NCI-H1930 (cell line): ENCODE measurements at places on chromosomes 7 and 10.

DNA sequence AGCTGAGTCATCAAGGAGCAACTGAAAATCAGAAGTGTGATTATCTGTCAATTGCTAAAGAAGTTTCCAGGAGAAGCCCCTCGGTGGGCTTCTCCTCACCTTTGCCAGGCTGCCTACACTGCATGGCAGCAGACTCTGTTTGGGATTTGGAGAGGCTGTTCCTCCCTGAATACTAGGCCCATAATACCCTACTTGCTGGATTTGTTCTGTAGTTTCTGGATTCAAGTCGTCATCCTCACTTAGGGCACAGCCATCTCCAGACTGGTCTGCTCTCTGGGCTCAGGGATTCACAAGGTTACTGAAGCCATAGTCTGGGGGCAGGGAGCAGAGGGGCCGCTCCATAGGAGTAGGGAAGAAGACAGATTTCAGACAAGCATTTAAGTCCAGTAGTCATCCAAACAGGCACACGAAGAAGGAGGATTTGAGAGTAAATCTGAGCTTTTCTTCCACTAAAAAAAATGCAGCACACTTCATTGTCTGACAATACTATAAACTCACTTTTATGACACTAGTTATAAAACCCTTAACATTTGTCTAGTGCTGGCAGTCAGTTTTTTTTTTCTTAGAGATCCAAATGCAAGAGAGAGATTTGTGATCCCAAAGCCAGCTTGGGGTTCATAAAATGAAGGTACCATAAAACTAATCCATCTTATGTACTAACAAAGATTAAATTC, 723.3 kb downstream of the GRID1 start:
- no peak for DNase-seq

DNA sequence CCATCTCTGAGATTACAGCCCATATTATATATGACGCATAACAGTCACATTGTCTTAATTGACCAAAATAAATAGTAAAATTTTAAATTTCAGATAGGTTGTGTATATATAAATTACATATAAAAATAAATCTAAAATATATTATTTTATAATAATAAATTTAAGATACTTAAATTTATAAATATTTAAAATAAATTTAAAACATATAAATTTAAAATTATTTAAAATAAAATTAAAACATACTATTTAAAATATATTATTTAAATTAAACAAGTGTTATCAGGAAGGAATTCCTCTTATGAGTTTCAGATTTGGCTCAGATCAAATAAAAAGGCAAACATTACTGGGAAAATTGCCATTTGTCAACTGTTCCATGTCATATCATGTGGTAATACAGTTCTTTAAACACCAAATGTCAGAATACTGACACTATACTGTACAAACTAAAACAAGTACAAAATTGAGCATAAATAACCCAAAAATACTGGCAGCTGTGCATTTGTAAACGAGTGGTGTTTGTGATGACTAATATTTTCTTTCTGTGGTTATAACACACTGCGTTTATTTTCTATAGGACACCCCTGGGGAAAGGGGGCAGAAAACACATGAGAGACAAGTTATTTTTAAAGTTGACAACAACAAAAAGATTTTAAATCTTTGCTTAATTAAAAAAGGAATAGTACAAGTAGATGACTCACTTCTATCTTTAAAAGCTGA, 71.3 kb upstream of the DGKB start:
- DNase-seq = no peak

- DNase-seq = no peak
These were observed 44.1 kb upstream of the ZNRF2 start for GRCh38 chr7:30240106-30240800.

DNA sequence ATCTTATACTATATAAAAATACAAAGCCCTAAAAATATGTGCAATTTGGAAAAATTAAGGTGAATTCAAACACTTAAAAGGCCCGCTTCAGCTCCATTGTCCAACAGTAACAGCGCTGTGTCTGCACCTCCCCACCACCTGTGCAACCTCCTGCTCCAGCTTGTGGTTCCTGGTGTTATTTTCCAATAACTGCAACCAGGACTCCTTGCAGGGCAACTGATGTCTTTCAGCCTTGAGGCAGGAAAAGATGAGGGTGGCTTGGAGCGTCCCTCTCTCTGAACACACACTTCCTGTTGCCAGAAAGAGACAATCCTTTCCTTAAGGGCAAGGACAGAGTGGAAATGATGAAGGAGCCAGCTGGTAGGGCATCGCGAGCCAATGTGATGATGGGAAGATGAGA, 336.0 kb downstream of the GLRX3 start:
- DNase-seq = no peak

GRCh38 chr7:148699782-148700629, 1.3 kb downstream of the CUL1 start:
- no peak for DNase-seq

DNA sequence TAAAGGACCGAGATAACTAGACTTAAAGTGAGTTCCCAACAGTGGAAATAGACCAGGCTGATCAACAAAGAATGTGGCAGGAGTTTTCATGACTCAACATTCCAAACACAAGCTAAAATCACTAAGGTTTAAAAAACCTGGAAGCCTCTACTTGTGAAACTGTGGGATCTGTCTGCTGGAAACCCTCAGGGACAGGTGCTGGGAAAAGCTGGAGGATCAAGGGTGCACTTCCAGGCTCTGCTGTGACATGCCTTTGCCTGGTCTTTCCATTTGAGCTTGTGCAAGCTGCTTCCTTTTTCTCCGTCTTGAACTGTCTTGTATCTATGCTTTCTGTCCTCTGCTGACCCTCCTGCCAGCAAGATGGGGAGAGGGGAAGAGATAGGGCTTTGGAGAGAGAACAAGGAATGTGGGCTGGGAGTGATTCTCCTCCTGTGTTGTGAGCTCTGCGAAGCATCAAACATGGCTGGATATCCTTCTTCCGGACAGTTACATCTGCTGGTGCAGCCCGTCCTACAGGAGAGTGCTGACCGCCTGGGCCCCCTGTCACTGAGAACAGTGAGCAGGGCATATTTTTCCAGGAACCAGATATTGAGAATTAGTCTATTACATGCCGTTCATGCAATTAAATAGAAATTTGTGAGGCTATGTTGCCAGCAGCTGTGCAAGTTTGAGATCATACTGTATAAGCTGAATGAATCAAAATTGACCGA, 25.5 kb downstream of the ARHGAP22 start:
- DNase-seq = no peak

DNA sequence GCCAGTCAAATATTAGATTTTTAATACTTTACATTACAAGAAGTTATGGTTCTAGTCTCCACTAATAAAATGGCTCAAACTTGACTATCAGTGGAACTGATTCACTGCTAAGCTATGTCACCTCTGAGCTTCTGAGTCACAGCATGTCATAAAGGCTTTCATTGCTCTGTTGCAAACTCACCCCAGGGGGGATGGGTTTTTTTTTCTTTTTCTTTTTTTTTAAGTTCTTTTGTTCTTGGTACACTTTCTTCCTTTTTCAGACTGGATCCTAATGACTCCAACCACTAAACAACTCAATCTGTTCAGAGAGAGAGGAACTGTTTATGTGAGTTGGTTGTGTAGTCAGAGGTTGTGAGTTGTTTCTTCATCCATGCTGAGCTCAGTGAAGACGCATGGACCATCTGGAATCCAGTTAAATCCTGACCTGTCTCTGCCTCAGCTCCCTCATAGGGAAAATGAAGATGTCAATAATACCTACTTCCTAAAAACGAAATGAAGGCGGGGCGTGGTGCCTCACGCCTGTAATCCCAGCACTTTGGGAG, 11.0 kb downstream of the MYOF start:
- no peak for DNase-seq

DNA sequence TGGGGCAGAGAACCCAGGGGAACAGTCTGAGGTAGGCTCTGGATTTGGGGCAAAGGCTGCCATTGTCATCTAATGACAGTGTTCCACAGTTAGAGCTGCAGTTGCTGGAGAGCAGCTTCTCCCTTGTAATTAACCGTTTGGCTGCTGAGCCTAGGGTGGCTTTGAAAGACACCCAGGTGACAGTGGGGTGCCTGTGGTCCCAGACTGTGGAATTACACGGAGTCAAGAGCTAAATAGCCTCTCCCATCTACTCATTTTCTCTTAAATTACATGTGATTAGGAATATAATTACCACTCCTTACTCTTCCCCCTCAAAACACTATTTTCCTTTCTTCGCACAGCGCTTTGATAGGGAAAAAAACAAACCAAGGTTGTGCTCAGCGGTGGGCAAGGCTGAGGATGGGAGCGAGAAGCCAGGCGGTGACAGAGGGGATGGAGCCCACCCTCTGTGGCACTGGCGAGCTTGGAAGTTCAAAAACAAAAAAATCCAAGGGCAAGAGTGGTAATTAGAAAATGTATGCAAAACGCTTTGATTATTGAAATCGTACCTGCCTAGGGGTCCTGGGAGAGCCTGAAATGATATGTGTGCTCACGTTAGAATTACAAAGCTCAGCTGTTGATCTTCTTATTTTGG, 44.1 kb downstream of the BAMBI start:
- DNase-seq = no peak

DNA sequence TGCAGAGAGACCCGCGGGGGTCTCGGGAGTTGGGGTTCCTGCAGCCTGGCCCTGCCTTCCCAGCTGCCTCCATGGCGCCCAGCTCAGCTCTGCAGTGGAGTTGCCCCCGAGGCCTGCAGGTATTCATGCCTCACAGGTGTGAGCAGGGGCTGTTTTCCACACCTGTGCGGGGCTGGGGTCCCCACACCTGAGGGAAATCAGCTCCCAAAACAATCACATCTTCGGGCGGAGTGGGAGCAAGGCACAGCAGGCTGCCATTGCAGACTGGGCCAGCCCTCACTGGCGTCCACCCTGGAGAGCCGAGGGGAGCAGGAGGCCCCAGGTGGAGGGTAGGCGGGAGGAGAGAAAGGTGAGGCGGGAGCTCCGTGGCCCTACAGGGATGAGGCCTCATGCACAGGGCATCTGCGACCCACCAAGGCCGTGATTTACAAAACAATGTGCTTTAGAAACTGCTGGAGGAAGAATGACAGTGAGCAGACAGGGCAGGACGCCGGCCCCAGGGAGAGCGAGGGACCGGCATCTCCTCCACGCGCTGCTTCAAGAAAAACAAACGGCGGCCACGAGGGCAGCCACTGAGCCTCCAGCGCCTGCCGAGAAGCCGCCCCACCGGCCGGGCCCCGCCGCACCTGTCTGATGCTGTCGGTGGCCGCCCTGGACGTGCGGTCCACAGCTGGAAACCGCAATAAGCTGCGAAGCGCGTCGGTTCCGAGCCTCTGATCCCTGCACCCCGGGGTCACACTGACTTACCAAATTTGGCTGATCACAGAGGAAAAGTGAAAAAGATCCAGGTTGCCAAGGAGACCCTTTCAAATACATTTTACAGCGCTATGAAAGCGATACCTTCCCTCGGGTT, 53.0 kb upstream of the PDGFA start:
- no peak for DNase-seq

GRCh38 chr7:156998988-156999957, 11.2 kb downstream of the MNX1 start:
- no peak for DNase-seq

- DNase-seq = no peak
These were observed 51.4 kb upstream of the EZH2 start for GRCh38 chr7:148935451-148935850.

GRCh38 chr7:78323118-78323517, 524.5 kb downstream of the PHTF2 start:
- DNase-seq = no peak

GRCh38 chr7:20861468-20861867, 74.8 kb upstream of the SP8 start:
- DNase-seq = no peak

DNA sequence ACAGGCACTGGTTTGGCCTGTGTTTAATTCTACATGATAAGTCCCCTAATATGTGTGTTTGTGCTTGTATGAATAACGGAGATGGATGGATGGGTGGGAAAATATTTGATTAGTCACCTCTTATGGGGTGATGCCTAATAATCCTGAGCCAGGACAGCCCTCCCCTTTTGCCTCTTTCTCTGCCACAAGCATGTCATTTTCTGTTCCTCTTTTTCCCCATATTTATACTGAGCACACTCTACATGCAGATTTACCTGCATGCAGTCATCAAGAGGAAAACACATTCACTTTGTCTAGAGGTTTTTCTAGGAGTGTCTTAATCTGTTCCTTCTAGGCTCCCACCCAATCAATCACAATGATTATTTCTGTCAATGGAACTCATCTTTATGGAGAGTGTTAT, 111.6 kb upstream of the TBX20 start:
- DNase-seq = no peak

GRCh38 chr10:33382921-33383713, 48.6 kb upstream of the NRP1 start:
- DNase-seq = no peak
